ENCODE measurements at places on chromosomes 4 and X. TPM values are rescaled to one million over a fixed set of nuclear protein-coding genes. Genes with fewer than 3 reads are reported as not detected.

RAB9B gene
- total RNA-seq = 1.8 TPM

ARR3 gene
- total RNA-seq = not detected

- no peak overlapping the region for H3K4me3 ChIP-seq
- no peak for DNase-seq
- H3K36me3 ChIP-seq = no peaks in the 10 kb centered on the region
- no peak overlapping the region for H3K27ac ChIP-seq
- H3K27me3 ChIP-seq = no peaks in the 10 kb centered on the region
Measured at GRCh38 chrX:97328853-97329390, 445.2 kb downstream of the RPA4 start.

DNA sequence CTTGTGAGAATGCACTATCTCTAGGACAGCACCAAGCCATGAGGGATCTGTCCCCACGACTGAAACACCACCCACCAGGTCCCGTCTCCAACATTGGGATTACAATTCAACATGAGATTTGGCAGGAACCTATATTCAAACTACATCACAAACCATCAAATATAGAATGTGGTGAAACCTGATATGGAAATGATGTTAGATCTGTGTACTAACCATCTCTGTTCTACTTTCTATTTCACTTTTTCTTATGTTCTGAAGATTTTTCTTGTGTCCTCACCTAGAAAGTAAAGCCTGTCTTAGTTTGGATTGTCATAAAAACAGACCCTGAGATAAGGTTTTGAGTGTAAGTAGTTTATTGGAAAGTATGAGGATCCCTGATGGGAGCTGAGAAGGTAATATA is 37.8 kb upstream of the TACR3 start:
- no peak overlapping the region for H3K27ac ChIP-seq
- no peaks in the 10 kb centered on the region for H3K36me3 ChIP-seq
- no peaks in the 10 kb centered on the region for H3K4me1 ChIP-seq
- H3K4me3 ChIP-seq = no peak overlapping the region
- no peaks in the 10 kb centered on the region for H3K27me3 ChIP-seq

DNA sequence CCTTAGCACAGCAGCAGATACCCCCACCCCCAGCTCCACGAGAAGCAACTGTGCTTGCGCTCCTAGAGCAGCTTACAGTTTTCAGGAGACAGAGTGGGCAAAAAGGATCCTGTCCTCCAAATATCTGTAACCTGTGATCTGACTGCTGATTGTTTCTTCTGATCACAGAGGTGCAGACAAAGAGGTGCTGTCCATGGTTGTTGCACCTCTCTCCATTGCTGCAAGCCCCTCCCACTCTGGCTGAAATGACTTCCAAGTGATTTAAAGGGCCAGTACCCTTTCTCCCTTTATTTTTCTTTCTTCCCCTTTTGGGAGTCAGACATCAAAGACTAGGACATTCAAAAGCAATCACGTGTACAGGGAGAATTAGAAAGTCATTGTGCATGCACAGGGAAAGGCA is 205.3 kb upstream of the GEMIN8 start:
- H3K4me3 ChIP-seq = no peak overlapping the region
- H3K36me3 ChIP-seq = no peaks in the 10 kb centered on the region
- H3K4me1 ChIP-seq = no peaks in the 10 kb centered on the region

DNA sequence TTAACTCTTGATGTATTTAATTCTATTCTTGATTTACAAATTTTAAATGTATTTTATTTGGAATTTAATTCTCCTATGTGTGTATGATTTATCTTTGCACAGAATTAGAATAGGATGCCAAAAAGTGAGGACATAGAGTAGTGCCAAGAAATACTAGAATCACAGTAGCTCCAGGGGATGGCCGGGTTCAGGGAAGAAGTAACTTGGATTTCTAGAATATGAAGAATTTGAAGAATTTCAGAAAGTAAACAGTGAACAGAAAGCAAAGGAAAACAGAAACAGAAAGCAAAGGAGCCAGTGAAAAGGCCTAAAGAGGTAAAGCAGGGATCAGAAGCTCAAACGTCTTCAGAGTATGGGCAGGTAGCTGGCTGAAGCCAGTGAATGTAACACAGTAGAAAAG is 1187.6 kb downstream of the RPA4 start:
- no peak overlapping the region for H3K27ac ChIP-seq
- H3K4me3 ChIP-seq = no peak overlapping the region
- H3K36me3 ChIP-seq = no peaks in the 10 kb centered on the region
- H3K4me1 ChIP-seq = no peaks in the 10 kb centered on the region
- no peaks in the 10 kb centered on the region for H3K27me3 ChIP-seq

GRCh38 chr4:60989141-60989540 is 211.0 kb upstream of the ADGRL3 start:
- H3K27me3 ChIP-seq = no peaks in the 10 kb centered on the region
- no peaks in the 10 kb centered on the region for H3K36me3 ChIP-seq
- H3K4me3 ChIP-seq = no peak overlapping the region
- no peaks in the 10 kb centered on the region for H3K4me1 ChIP-seq

DNA sequence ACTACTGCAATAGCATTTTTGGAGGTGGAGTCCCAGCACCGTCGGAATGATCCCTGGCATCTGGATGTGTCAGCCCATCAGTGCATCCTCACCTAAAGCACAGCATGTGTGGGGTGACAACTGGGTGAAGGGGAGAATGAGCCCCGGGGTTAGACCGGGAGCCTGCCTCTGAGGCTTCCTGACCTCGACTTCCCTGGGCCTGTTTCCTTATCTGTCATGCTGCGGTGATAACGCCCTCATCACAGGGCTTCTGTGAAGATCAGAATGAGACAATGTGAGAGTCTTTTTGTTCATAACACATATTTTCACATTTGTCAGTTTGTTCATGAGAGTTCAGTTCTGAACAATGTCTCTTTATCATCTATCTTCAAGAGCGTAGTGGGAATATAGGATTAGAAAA is 31.1 kb upstream of the PDLIM3 start:
- H3K36me3 ChIP-seq = no peaks in the 10 kb centered on the region
- H3K27ac ChIP-seq = peak overlapping the region; percentile 87
- no peak for DNase-seq
- no peaks in the 10 kb centered on the region for H3K27me3 ChIP-seq
- H3K4me1 ChIP-seq = peaks cover 14% of the 10 kb centered on the region
- H3K4me3 ChIP-seq = no peak overlapping the region

DNA sequence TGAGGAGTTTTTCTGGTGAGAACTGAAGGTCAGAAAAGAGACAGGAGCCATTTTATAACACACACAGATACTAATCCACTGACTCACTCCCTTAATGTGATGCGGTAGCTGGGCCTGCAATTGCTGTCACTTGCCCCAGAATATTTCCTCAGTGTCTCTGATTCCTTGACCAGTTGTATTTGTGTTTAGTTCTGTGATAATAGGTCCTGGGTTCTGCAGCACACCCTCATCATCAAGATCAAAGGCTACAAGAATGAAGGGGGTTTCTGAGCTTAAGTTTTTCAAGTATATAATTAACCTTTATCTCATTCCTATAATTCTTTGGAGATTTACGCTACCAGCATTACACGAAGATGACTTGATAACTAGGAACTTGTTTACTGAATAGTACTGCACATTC is 576.5 kb upstream of the CPXCR1 start:
- H3K4me3 ChIP-seq = no peak overlapping the region
- H3K4me1 ChIP-seq = no peaks in the 10 kb centered on the region
- H3K27ac ChIP-seq = no peak overlapping the region
- no peaks in the 10 kb centered on the region for H3K36me3 ChIP-seq
